ENCODE measurements at places on chromosomes 7 and 10.

- peak; percentile 29 for DNase-seq
Measured at GRCh38 chr10:80500572-80501380, 36.9 kb upstream of the SH2D4B start.

GRCh38 chr10:61320257-61320587 lies 133.0 kb downstream of the TMEM26 start:
- no peak for DNase-seq

- no peak for DNase-seq
Measured at GRCh38 chr7:66741710-66742049, 1.1 kb downstream of the RABGEF1 start.

GRCh38 chr10:69656742-69657269 lies 26.8 kb downstream of the FAM241B start:
- DNase-seq = no peak

DNA sequence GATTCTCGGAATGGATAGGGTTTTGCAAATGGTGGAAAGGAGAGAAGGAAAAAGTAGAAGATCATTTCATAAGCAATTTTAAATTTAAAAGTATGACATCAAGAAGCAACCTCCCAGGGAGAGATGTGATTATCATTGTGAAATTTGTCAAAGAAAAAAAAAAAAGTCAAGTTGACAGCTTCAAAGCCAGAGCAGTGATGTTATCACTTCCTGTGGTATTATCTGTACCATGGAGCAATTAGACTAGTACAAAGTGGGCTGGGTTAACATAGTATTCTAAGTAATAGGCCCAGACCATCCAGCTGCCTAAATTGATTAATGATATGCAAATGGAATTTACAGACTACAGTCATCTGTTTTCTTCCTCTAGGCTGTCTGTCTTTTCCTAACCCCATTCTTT lies 84.0 kb upstream of the NPY start:
- no peak for DNase-seq

GRCh38 chr10:2908851-2909630 lies 158.3 kb upstream of the PFKP start:
- DNase-seq = peak; percentile 24

GRCh38 chr10:50431791-50432190 lies 180.5 kb upstream of the ASAH2 start:
- no peak for DNase-seq

DNA sequence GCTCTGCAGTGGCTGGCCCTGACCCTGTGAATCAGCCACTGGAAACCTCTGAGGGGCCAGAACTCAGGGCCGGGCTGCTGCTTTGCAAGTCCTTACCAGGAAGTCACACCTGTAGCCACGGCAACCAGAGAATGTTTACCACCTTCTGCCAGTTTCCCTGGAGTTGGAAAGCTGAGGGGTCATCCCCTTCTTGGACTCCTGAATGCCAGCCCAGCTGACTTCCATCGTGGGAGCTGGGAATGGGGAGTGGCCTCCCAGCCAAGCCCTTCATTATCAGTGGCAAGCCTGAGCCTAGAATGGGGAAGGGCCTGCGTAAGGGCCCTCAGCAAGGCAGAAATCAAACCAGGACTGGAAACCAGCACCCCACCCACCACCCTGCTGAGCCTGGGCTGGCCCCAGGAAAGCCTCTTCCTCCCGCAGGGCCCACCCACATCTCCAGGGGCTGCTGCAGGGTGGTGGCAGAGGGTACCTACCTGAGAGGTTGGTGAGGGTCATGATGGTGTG lies 6.5 kb upstream of the CRHR2 start:
- no peak for DNase-seq

DNA sequence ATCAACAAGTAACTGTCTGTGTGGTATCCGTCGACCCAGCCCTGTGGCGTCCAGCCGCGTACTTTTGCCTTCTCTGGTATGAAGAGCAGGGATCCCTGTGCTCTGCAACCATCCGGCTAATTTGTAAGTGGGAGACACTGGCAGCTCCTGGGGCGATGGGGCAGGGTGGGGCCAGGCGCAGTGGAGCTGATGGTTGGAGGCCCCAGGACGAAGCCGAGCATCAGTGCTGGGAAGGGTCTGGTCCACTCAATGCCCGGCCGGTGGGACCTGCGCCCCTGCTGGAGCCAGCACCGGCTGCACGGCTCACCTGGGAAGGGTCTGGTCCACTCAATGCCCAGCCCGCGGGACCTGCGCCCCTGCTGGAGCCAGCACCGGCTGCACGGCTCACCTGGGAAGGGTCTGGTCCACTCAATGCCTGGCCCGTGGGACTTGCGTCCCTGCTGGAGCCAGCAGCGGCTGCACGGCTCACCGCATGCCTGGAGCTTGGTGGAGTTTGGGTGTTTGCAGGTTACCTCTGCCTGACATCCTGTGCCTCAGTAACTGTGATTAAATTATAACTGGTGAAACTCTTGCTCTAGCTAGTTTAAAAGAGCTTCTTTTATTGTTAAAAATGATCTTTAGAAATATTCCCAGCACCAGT lies 96.1 kb downstream of the NKX6-2 start:
- DNase-seq = no peak

DNA sequence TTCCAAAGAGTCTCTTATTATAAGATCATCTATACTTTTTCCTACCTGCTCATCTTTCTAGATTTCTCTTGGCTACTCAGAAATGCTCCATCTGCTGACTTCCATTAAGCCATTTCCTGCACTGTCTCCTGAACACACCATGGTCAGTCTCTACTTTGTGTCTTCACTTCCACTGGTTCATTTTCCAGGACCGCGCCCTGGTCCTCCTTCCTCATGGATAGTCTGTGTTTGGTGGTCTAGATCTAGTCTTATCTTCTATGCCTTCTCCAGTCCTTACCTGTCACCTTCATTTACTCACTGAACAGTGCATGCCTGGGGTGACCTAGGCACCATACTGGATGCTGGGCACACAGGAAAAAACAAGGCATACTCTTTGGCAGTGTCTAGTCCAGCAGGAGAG lies 11.8 kb downstream of the INSYN2A start:
- no peak for DNase-seq

- no peak for DNase-seq
Measured at GRCh38 chr10:67075491-67075971, 149.7 kb downstream of the LRRTM3 start.

- DNase-seq = no peak
Measured at GRCh38 chr7:18610331-18610948, 114.9 kb downstream of the HDAC9 start.

DNA sequence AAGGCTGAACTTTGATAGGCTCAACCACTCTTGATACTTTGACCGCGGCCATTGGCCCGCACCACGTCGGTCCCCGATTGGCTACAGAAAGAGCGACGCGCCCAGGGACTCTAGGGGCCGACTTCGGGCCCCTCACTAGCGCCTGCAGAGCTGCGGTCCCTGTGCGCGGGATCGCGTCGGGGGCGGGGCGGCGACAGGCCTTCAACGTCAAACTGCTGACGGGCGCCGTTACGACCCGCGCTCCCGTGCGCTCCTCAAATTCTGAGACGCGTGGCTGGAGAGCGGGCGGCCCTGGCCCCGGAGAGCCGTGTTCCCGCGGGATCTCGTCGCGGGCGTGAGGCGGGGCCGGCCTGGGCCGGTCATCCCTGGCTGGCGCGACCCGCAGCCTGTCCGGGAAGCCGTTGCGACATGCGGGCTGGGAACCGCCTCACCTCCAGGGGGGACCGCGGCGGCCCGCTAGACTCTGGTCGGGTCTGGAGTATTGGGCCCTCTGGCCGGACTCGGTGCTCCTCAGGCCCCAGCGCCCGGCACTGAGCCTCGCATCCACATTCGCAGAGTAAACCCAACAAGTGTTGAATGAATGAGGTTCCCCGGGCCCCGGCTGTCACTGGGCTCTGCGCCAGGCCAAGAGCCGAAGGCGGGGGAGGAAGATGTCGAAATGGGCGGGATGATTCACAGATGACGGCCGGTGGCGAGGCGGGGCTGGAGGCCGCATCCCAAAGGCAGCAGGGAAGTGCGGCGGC lies 643 bp upstream of the SLC25A28 start:
- peak; percentile 87 for DNase-seq

DNA sequence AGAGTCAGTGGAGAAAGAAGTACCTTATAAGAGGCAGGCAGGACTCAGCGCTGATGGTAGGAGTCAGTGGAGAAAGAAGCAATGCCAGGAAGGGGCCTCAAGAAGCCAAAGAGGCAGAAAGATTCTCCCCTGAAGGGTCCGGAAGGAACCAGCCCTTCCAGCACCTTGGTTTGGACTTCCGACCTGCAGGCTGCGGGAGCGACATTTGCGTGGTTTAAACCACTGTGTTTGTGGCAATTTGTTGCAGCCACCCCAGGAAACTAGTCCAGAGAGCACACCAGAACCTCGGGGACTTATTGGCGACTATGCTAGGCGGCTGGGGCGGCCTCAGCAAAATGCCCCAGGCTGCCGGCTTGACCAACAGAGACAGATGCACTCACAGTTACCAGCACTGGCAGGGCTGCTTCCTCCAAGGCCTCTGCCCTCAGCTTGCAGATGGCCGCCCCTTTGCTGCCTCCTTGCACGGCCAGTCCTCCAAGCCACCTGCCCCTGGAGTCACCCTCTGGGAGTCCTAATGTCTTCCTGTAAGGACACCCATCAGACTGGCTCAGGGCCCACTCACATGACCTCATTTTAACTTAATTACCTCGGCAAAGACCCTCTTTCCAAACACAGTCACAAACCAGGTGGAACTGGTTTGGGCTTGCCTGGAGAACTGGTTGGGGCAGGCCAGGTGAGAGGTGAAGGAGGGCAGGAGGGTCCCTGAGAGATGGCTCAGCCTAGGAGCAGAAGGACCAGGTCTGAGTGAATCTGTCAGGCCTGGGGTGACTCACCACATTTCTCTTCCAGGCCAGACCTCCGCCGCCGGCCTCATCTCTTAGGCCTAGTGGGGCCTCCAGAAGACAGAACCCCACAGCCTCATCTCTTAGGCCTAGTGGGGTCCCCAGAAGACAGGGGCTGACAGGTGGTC lies 26.1 kb downstream of the CALML3 start:
- no peak for DNase-seq

GRCh38 chr7:157841773-157842370 lies 505.1 kb downstream of the DNAJB6 start:
- no peak for DNase-seq

DNA sequence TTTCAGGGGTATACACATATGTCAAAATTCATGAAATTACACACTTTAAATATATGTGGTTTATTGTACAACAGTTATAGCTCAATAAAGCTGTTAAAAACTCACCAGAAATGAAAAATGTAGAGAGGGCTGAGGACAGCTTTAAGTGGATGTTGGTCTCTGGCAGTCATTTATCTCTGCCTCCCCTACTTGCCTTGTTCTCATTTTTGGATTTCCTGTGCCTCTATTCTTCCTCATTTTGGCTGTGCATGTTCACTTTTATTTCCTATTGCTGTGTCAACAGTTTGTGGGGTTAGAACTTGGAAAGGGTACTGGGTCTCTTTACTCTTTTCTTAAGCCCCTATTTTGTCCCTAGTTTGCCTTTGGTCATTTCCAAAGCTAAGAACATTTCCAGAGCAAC lies 18.6 kb upstream of the MEST start:
- DNase-seq = no peak

DNA sequence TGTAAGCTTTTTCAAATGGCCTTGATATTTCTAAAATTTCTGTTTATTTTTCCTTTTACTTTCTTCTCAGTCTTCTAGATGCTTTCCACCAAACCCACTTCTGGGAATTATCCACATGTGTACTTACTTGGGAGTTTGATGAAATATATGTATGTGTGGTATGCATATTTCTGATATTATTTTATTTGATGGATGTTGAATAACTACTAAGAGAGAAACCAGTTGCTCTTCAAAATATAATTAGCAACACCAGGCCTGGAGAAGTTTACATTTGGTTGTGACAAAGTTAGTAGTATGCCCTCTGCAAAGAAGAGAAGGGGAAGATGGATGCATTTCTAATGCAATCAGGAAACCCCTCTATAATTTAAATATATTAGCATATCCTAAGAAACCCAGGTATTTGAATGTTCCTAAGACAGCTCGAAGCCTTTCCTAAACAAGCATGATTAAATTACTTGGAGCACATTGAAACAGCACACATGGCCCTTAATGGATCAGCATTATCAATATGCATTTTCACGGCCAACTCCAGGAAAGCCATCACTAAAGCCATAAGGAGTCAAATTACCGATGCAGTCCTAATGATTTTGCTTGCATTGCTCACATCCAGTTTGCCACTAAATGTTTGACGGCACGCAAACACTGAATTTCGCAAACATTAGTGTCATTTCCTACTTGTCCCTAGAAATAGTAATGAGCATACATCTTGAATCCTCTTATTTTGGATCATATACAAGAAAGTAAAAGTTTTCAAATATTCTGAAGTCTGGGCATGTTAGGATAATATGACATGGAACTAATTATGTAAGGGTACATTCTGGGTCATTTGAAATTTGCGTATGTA lies 393.8 kb downstream of the EXOC4 start:
- no peak for DNase-seq

DNA sequence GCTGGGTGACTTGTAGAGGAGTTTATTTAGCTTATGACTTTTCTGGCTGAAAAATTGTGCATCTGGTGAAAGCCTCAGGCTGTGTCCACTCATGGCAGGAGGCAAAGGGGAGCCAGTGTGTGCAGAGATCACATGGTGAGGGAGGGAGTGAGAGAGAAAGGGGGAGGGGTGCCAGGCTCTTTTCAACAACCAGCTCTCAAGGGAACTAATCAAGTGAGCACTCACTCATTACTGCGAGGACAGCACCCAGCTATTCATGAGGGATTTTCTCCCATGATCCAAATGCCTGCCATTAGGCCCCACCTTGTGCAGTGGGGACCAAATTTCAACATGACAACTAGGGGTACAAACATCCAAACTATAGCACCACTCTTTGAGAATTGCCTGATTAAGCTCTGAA lies 590.2 kb downstream of the MAGI2 start:
- no peak for DNase-seq

DNA sequence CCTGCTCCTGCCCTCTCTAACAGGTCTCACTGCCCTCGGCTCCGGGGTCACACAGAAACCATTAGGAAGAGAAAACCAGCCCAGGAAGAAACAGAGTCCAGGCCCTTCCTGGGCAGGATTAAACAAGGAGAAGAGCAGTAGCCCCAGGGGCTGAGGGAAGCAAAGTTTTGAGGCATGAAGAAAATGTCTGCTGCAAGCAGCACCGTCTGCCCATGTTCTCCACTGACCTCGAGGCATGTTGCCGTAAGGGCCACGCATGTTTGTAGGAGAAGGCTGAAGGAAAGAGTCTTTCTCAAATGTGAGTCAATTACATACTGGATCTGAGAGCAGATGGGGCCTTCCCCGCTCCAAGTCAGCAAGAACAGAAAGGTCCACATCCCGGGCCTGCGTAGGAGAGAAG lies 4.2 kb downstream of the ZNF746 start:
- no peak for DNase-seq

Data from CD8-positive, alpha-beta T cell (primary cell).